ENCODE measurements at places on chromosomes 2 and 18.

DNA sequence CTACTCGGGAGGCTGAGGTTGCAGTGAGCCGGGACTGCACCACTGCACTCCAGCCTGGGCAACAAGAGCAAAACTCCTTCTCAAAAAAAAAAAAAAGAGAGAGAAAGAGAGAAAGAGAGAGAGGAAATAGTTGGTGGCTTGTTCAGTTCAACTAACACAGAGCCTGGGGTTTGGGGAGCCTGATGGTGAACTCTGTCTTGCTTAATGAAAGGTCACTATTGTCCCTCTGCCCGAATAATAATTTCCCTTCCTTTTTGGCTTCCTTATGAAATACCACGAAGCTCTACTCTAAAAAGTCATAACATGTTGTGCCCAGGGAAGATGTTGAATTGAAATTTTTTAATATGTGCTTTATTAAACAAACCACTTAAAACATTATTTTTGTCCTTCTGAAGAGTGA, 17.3 kb downstream of the BCL2 start:
- DNase-seq, result no peak

DNA sequence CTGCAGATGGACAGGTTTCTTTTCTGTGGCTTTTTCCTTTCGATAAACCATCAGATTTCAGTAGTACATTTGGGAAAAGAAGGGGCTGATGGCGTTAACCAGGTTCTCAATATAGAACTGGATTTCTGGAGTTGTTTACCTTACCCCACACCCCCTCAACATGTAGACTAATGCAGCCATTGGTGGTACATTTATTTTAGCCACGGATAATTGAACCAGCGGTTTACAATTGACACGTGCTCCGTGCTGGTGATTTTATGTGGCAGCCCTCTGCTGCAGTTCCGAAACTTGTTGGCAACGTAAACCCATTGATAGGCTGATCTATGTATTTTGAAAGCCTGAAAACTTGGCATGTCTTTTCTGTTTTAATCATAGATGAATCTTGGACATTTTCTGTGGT, 5.4 kb downstream of the SOX11 start:
- DNase-seq, result no peak

DNA sequence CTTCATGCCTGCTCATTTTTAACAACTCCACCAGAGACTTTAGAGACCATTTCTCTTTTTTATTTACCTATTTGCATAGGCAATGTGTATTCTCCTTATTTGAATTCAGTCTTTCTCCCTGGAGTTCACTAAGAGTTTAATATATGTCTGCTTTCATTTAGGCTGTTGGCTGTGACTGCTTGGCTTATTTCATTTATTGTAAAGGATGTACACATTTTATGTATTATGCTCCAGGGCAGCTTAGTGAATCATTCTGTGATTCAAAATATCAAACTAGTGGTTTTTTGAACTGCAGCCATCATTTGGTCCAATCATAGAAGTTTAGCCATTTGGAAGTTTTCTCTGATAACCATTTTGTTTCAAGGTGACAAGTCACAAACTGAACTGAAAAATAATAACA, 229.6 kb downstream of the LPIN1 start:
- no peak for DNase-seq

DNA sequence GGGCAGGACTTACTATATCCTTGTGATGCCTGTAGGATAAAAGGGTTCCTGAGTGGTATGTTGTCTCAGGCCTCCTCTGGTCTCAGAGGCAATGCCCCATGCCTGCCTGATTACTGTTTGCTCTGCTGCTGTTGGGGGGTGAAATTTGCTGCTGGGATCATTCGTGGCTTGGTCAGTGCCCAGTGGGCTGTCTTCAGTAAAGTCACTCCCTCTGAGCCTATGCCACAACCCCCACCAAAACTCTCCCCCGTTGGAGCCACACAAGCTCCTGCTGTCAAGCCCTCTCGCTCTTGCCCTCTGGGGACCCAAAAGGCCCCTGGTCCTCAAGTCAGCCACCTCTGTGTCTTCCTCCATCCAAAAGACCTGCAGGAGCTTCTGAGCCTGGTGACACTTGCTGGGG, 38.6 kb upstream of the TGIF1 start:
- no peak for DNase-seq

GRCh38 chr2:1883476-1883875, 139.2 kb upstream of the PXDN start:
- DNase-seq, result no peak

DNA sequence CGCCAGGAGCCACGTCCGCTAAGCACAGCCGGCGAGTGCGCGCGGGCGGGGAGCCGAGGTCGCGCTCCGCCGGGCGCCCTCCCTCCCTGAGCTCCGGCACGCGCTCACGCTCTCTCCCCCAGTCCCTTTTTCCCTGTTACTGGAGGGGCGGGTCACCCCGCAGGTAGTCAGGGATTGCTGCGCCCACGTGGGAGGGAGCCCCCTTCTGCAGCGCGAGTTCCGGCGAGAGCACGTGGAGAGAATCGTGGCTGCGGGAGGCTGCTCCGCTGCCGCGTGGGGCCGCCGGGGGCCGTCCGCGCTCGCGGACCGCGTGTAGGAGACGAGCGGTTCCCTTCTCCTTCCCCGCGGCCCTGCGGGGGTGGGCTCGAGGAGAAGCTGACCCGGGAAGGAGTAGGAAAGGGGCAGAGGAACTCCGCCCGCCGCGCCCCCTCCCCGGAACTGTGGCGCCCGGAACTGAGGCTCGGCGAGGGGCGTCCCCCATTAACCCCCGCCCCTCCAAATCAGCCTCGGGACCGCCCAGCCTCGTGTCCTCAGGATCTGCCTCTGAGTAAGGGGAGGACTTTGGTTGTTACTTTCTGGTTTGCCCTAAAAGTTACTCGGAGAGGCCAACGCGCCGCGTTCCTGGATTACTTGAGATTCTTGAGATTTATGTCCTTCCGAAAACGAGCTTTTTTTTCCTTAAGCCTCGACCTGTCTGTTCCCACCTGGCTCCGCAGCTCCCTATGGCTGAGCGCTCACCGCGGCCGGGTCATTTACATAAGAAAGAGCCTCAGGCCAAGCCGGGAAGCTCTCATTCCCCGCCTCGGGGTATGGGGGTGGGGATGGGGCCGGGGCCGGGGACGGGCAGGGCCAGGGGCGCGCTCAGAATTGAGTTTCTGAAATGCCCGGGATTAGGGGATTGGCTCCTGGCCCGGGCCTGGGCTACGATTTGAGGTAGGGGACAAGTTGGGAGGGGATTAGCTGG, 1.1 kb downstream of the HK2 start:
- peak; percentile 69 for DNase-seq

GRCh38 chr2:95728878-95729596, 137.2 kb downstream of the TRIM43 start:
- DNase-seq, result no peak

GRCh38 chr2:240124651-240125030, 11.5 kb downstream of the COPS9 start:
- DNase-seq, result no peak

DNA sequence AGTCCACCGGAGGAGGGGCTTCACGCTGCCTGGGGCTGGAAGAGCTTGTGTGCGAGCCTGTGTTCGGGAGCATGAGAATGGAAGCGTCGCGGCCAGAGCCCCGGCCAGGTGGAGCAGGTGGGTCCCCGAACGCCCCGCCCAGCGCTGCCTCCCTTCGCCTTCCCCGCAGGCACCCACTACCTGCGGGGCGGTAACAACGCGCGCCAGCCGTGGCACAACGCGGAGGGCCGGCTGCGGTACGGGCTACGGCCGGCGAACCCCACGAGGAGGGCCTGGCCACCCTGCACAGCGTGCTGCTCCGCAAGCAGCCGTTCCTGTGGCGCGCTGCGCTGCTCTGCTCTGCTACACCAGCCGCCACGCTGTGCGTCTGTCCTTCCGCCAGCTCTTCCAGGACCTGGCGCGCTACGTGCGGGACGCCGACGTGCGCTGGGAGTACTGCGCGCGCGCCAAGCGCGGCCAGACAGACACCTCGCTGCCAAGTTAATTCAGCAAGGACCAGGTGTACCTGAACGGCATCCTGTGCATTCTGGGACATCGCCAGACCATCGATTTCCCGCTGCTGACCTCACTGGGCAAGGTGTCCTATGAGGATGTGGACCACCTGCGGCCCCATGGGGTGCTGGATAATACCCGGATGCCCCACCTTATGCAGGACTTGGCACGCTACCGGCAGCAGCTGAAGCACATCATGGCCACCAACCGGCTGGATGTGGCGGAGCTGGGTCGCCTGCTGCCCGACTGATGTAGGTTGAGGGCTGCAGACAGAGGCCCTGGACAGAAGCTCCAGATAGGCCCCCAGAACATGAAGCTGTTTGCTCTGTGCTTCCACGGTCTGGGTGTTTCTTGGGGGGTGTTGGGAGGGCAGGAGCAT, 200.6 kb downstream of the NAPG start:
- no peak for DNase-seq

- no peak for DNase-seq
Observed at GRCh38 chr2:110713513-110714362, 18.6 kb upstream of the ACOXL start.

DNA sequence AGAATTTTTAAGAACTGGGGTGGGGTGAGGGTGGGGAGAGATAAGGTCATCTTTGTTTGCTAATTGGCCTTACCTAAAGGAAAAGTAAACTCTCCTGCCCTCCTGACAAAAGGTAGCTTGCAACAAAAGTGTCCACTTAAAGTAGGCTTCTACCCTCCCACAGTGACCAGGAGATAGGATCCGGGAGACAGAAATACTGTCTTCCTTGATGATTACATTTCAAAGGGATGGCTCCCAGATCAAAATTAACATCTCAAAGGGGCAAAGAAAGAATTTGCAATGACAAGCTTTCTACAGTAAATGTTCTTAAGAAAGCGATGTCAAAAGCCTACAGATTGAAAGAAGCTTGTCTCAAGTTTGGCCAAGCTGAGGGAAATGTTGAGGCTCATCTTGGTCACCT, 775.3 kb downstream of the CPS1 start:
- no peak for DNase-seq

- no peak for DNase-seq
Observed at GRCh38 chr2:98547092-98547790, 61.1 kb downstream of the COA5 start.

- DNase-seq, result no peak
Observed at GRCh38 chr2:135555311-135555710, 24.0 kb downstream of the R3HDM1 start.

DNA sequence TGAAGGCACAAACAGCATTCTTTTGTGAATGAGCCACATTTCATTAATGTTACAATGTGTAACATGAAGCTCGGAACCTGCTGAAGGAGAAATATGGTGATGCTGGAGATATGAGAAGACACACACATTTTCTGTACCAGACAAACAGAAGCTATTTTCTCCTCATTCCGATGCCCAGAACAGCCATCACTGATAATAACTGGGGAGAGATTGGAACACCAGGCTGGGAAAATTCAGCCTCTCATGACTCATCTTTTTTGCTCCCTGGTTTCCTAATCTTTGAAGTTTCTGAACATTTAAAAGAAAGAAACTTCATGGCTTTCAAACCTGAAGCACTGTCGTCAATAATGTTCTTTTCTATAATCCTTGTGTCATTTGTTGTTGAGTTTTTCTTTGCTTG, 110.9 kb downstream of the LYPD6 start:
- no peak for DNase-seq

GRCh38 chr2:239406316-239406995, 5.6 kb upstream of the HDAC4 start:
- no peak for DNase-seq

- no peak for DNase-seq
Observed at GRCh38 chr2:37472959-37473358, 128.5 kb downstream of the QPCT start.

DNA sequence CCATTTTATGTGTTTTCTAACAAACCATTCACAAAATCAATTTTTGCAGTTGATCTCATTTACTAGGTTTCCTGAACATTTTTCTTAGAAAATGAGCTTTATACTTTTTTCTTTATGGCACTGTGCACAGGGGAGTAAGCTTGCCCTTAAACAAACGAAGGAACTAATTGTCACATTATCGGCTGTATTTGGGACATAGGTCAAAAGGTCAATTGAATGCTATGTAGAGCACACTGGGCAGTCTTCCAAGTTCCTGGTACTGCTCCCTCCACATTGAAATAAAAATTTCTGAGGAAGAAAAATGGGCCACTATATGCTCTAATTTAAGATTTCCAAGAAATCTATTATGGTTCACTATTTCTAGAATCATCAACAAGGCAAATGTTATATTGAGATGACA, 93.6 kb upstream of the TMEFF2 start:
- no peak for DNase-seq

DNA sequence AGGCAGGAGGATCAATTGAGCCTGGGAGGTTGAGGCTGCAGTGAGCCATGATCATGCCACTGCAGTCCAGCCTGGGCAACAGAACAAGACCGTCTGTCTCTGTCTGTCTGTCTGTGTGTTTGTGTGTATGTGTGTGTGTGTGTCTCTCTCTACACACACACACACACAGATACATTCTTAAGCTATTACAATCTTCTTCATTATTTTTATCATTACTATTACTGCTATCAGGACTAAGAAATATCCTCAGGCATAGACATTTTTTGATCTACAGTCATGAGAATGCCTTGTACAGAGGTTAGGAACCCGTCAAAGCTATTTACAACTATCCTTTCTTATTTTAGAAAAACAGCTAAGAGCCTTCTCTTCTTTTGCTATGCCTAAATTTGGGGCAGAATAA, 207.4 kb downstream of the NEDD4L start:
- no peak for DNase-seq

GRCh38 chr2:100126897-100127401, 15.4 kb downstream of the AFF3 start:
- DNase-seq, result no peak

- DNase-seq, result no peak
Observed at GRCh38 chr2:74155830-74156229, 8.1 kb upstream of the BOLA3 start.

DNA sequence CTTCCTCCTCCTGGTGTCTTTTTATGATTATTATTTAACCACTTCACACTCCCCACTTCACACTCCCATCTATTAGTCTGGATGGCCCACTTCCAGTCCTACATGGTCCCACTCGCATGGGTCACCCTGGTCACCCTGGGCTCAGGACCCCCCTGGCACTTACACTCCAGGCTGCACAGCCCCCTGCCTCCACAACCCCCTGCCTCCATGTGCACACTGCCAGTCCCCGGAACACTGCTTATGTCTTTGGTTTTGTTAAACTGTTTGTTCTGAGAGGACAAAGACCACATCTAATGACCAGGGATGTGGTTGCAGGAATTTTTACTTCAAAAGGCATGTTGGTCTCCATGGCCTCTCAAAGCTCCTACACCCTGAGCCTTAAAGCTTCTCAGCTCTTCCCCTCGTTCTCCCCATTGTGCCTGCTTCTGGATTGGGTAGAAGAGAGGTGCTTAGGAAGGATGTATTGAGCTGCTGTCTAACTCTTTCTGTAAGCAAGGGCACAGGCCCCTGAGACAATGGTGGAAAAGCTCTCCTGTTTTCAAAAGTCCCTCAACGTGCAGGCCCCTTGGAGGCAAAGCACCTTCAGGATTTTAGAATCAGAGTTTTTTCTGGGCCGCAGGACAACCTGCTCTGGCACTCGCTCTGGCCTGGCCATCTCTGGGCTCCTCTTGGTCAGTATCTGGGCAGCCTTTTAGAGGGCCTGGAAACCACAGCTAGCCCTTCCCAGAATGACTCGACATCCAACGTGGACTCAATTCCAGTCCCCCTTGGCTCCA, 150.0 kb upstream of the HAAO start:
- no peak for DNase-seq
